ENCODE measurements at places on chromosomes 7 and 10. TPM values are rescaled to one million over a fixed set of nuclear protein-coding genes. Genes with fewer than 3 reads are reported as not detected.

GRCh38 chr7:1046722-1047679, 2.7 kb downstream of the GPR146 start:
- no peak for DNase-seq

DNA sequence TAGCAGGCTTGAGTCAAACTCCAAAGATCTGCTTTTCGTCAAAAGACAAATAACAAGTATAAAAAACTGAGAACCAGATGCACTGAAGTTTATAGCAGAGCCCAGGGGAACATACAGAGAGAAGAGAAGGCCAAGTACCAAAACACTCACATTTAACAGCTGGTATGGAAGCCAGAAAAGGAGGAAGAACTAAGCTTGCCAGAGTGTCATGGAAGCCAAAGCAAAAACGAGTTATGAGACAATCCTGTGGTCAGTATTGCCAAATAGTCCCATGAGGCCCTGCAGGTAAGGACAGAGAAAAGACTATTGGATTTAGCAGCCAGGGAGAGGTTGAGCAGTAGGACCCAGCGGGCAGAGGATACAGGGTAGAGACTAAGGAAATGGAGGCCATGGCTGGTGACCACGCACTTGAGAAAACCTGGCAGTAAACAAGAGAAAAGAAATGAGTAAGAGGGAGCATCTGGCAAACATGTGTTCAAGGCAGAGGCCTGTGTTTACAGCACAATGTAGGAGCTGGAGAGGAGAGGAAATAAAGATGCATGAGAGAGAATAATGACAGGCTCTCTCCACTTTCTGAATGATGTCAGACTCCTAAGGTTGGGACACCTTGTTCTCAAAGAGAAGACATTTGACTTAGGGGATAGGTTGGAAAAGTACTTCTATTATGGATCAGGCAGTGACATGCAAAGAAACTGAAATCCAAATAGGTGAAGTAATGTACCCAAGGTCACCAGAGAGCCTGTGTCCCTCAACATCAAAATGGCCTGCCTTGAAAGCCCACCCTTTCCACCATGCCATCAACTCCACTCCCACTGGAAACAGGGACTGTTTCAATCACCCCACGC, 9.1 kb downstream of the CREB3L2 start:
- peak; percentile 94 for DNase-seq

DNA sequence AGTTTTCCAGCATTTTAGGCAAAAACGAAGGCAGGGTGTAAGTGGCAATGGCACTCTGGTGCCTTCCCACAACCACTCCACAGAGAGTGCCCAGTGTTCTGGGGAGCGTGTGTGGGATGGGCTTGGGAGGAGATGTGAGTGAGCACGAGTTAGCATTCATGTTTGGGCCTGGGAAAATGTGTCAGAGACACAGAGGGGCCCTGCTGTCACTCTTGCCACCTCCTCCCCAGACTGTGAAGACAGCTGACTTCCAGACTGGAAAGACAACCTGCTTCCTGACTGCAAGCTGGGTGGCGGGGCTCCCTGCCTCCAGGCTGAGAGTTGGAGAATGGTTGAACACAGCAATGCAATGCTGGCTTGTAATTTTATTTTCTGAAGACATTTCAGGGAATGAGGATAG, 454.5 kb upstream of the ZMIZ1 start:
- DNase-seq: no peak

GRCh38 chr10:69213591-69214311, 6.4 kb upstream of the HKDC1 start:
- no peak for DNase-seq

- no peak for DNase-seq
Measured at GRCh38 chr10:95297402-95297801, 6.6 kb upstream of the PDLIM1 start.

GRCh38 chr7:21256310-21256877, 171.5 kb upstream of the SP4 start:
- peak; percentile 41 for DNase-seq

DNA sequence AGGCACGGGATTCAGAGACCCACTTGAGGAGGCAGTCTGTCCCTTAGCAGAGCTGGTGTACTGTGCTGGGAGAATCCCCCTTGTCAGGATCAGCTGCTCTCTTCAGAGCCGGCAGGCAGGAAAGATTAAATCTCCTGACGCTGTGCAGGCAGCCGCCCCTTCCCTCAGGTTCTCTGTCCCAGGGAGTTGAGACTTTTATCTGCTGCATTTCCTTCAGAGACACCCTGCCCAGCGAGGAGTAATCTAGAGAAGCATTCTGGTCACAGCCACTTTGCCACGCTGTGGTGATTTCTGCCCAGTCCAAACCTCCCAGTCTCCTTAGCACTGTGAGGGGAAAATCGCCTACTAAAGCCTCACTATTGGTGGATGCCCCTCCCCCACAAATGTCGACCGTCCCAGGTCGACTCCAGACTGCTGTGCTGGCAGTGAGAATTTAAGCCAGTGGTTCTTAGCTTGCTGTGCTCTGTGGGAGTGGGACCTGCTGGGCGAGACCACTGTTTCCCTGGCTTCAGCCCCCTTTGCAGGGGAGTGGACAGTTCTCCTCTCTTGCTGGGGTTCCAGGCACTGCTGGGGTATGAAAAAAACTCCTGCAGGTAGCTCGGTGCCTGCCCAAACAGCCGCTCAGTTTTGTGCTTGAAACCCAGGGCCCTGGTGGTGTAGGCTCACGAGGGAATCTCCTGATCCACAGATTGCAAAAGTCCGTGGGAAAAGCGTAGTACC, 265.4 kb downstream of the ZWINT start:
- DNase-seq: no peak

DNA sequence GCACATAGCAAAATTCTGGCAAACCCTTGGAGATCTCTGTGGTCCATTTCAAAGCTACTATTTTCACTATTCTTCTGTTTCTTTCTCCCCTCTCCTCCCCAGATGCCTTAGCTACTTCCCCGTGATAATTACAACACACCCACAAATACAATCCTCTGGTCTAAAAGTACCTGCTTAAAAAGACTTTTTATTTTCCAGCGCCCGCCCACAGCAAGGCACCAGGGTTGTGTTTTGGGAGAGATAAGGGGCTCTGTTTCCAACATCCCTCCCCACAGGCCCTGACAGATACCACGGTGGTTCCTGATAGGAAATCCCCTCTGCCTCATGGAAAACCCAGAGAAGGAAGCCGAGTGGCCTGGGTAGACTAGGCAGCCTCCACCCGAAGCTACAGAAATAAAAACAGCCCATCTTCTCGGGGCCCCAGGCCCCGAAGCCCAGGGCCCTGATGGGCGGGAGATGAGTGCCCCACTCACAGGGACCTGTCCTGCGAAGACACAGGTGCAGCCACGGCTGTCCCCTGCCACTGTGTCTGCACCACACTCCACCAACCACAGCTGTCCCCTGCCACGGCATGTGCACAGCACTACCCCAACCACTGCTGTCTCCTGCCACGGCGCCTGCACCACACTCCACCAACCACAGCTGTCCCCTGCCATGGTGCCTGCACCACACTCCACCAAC, 19.7 kb downstream of the CALML5 start:
- DNase-seq: no peak

DNA sequence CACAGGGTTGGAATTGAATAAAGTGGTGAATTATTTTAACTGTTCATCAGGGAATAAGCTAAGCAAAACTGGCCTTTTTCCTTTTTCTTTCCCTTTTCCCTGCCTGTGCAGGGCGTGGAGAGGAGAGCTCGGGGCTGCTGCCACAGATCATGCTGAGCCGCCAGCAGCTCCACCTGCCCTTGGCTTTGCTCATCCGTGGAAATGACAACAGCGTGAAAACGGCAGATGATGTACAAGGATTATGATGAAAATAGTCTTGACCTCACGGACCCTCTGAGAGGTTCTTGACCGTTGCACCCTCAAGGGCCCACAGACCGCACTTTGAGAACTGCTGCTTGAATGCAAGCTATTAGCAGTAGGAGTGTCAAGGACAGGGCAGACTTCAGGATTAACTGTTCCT, 10.6 kb downstream of the PPP2R2D start:
- no peak for DNase-seq

GRCh38 chr10:51770709-51771108, 71.3 kb upstream of the CSTF2T start:
- no peak for DNase-seq

GRCh38 chr10:97500297-97500575, 1.5 kb downstream of the UBTD1 start:
- DNase-seq: no peak

DNA sequence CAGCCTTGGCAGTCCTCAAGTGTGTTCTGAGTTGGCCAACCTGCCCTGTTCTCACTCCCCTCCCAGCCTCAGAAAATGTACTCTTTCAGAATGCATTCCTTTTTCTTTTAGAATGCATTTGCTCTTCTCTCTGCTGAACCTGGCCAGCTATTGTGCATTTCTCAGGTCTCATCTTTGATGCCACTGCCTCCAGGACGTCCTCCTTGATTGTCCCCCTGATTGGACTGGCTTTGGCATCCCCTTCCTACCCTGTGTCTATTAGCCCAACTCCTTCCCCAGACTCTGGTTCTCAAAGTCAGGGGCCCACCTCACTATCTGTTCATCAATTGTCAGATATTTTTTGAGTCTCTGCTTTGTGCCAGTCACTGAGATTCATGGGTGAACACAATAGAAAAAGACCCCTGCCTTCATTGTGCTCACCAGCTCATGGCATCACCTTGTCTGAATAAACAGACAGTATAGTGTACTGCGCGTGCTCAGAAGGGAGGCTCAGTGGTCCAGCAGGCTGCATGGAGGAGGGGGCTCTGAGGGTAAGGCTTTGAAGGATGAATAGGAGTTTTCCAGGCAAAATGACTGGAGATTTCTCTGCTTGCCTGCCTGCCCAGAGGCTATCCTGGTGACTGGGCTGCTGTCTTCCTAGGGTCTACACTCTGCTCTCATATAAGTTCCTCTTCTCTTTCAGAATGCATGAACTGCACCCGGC, 96.5 kb downstream of the MYL10 start:
- no peak for DNase-seq

DNA sequence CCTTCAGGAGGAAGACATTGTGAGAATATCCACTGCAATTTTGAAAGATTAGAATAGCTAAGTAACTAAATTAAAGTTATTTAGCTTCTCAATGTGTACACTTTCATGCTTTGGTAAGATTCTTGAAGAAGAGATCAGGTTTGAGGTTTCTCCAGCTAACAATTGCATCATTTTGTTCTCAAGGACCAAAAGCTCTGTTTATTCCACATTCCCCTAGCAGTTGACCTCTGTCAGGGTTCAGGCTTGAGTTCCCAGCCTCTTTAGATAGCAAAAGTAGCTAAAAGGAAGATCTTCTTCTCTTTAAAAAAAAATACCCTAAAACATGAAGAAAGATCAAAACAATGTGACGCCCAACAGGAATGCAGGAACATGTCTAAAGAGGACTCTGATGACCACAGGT, 179.4 kb upstream of the IGFBP3 start:
- no peak for DNase-seq

DNA sequence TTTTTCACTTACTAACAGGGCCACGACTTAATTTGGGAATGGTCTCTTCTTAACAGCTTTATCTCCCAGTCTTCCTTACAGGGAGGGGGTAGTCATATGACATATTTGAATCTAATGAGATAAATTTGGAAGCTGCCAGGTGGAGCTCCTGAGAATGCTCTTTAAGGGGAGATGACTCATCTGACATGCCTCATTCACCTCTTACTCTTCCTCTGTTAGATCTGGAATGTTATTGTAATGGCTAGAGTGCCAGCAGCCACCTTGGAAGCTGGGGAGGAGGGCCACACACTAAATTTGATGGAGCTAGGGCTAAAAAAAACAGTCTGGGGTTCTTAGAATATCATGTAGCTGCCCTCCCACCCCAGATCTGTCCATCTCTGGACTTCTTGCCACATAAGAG, 22.7 kb downstream of the HECW1 start:
- DNase-seq: peak; percentile 67

DNA sequence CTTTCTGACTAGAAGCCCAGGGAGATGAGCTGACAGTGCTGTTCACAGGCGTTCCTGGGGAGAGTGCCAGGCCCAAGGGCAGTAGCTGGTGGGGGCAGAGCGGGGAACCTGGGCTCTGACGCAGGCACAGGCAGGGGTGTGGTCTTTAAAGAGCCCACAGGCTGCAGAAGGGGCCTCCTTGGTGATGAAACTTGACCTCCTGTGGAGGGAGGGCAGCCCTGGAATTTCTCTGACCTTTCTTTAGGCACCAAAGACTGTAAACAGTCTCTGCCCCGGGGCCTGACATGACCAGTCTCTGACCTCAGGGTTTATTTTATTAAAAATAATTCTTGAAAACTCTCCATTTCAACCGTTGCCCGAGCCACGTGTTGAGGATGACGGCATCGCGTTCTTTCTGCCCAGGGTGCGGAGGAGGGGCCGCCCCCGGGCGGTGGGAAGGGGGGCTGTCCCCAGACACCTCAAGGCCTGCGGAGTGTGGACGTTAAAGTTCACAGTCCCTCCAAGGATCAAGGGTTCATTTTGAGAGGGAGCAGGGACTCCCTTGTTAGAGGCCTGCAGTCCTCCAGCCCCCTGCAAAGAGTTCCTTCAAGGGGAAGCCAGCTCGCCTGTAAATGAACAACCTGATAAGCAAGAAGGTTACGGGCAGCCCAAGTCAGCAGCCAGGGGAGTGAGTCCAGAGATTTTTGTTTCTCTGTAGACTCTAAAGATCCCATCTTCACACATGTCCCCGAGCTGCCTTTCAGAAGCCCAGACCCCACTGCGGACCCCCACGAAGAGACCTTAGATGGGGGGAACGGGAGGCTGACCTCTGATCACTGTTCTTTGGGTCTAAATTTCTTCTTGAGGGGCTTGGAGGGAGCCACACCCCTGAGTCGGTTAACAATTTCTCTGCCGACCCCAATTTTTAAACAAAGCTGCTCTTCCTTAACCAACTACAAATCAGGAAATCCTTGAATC, 128.9 kb downstream of the VIPR2 start:
- peak; percentile 63 for DNase-seq

GRCh38 chr7:150447966-150448788, 2.3 kb upstream of the GIMAP8 start:
- no peak for DNase-seq

DNA sequence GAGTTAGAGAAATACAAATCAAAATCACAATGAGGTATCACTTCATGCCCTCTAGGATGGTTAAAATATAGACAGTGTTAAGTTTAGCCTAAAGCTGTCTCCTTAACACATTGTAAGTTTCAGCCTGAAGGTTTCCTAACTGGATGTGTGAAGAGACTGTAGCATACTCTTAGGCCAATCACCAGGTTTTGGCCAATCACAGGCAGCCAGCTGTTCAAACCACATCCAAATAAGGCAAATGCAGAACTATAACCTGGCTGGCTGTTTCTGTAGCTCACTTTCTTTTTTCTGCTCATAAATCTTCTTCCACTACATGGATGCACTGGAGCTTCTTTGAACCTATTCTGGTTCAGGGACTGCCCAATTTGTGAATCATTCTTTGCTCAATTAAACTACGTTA, 19.7 kb downstream of the ESYT2 start:
- DNase-seq: peak; percentile 28

- DNase-seq: no peak
Measured at GRCh38 chr10:62769574-62770242, 34.8 kb upstream of the ADO start.

GRCh38 chr10:79322616-79323543, 24.4 kb upstream of the PPIF start:
- peak; percentile 96 for DNase-seq

- no peak for DNase-seq
Measured at GRCh38 chr10:77713521-77714280, 76.1 kb upstream of the KCNMA1 start.

GRCh38 chr10:4170633-4171314, 385.8 kb upstream of the KLF6 start:
- no peak for DNase-seq

Gene OPALIN
- not detected for total RNA-seq

Gene FRMD4A
- total RNA-seq: 10.8 TPM

Gene VSIR
- total RNA-seq: 17.1 TPM

Gene MSMB
- not detected for total RNA-seq

Gene ABCA13
- total RNA-seq: not detected

Measured in M059J (cell line).